ENCODE measurements at places on chromosomes 3 and 15. TPM values are rescaled to one million over a fixed set of nuclear protein-coding genes. Genes with fewer than 3 reads are reported as not detected.

GRCh38 chr3:174857301-174857700, 1.8 kb upstream of the NAALADL2 start:
- no peak for DNase-seq

DNA sequence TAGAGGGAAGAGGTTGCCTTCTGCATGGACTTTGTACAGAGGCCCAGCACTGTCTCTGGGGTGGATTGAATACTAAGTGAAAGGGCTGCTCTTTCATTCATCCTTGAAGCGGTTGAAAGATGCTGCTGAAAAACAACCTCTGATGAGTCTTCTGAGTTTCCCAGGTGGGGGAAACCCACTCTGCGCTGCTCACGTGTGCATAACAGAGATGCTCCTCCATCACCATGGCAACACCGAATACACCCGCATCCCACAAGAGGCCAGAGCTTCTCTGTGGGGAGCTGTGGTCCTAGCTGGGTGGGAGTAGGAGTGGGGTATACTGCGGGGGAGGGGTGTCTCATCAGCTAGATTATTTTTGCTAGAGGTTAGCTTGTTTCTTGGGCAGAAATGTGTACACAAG, 6.1 kb upstream of the SYN2 start:
- no peak for DNase-seq

DNA sequence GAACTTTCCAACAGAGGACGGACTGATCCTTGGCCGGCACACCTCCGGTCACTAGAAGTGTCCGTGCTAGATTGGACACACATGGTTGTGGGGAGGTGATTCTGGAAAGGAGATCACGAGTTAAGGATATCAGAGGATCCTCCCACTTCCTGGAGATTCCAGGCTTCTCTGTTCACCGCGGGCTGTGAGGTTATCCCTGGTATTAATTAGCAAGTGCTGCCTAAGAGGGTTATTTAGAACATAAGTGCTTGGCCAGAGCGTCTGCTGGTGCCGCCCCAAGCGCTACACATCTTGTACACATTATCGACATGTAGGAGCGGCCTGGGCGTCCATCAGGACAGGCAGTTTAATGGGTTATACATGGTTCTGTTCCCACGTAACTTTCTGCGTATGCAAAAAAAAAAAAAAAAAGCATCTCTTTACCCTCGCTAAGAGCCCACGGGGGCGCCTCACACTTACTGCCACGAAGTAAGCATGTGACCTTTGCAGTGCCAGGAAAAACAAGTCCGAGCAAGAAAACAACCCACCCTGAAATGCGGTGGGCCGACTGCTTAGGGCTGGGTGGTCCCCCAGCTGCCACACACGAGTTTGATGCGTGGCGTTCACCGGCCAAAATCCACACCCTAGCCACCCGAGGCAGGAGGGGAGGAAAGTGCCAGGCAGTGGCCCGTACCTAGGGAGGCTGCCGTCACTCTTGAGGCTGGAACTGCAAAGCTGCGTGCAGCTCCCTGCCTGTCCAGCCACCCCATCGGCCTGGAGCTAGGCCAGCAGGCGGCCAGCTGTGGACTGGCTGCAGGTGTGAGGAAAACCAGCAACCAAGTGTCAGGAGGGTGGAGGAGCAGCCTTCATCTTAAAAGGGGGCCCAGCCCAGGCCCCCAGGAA, 78.0 kb downstream of the CPN2 start:
- DNase-seq: no peak

CSPG4 gene
- total RNA-seq: not detected

SERINC4 gene
- total RNA-seq: 0.21 TPM

DNA sequence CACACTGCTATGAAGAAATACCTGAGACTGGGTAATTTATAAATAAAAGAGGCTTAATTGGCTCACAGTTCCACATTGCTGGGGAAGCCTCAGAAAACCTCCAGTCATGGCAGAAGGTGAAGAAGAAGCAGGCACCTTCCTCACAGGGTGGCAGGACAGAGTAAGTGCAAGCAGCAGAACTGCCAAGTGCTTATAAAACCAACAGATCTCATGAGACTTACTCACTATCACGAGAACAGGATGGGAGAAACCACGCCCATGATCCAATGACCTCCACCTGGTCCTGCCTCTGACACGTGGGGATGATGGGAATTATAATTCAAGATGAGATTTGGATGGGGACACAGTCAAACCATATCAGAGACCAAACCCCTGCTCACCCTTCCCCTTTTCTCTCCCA, 75.0 kb downstream of the TRIM69 start:
- no peak for DNase-seq

LYSMD2 gene
- total RNA-seq: 20.6 TPM

DNA sequence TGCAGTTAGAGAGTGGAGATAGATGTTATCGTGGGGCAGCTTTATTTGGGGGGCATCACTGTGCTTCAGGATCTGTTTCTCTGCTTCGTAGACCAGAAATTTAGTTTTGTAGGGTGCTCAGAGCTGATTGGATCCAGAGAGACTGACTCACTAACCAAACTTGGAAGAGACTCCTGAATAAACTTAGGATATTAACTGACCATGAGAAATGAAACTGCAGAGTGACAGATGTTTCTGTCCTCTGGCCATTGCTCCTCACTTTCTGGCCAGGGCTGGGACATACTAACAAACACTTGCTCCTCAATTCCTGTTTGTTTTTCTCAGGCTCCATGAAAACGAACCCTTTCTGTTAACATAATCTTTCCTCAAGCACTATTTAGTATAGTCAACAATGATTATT, 4.3 kb downstream of the ZNF592 start:
- no peak for DNase-seq
